ENCODE measurements at places on chromosomes 2 and 18.

- no peak for DNase-seq
Observed at GRCh38 chr2:180554330-180554729, 426.1 kb upstream of the UBE2E3 start.

DNA sequence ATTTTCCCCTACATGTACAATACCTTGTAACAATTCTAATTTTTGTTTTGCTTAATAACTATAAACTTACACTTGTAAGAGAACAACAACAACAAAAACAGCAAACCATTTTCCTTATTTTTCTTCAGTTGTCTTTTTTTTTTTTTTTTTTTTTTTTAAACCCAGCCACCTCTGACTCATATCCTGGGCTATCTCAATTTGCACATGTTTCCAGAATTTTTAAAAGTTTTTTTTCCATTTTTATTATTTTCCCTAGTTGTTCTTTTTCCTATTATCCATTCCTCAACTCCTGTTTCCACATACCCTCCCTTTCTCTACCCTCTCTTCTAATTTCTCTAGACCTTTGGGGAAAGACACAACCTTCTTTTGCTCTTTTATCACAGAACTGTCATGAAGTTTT is 112.5 kb downstream of the EFEMP1 start:
- no peak for DNase-seq

- no peak for DNase-seq
Observed at GRCh38 chr2:218271487-218271797, 1.1 kb downstream of the PNKD start.

- DNase-seq, result no peak
Observed at GRCh38 chr2:235539773-235540172, 45.9 kb downstream of the AGAP1 start.

DNA sequence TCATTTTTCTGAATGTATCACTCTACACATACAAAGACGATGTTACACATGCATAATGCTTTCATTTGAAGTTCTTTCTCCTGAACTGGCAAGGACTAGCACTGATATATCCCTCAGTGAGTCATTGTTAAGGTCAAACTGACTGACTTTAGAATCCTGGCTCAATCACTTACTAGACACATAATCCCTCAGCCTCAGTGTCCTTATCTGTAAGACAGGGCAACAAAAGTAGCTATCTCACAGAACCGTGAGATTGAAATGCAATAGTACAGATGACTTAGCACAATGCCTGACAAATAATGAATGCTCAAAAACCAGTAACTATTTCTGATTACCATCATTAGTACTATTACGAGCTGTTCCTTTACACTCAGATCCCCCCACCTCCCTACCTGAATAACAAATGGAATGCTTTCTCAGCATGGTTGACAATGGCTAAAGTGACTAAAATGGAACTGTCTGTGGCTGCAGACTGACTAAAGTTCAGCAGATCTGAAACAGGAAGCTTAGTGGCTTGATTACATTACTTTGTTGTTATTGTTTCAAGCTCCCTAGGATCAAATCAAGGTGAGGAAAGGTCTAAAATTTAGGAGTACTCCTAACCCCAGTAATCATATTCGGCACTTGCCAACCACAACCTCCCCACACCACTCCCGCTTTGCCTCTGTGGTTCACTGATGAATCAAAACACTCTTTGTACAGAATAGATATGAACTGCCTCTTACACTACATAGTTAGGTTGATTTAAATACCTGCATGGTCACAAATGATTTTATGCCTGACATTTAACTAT is 35.8 kb upstream of the CACNB4 start:
- DNase-seq, result no peak

DNA sequence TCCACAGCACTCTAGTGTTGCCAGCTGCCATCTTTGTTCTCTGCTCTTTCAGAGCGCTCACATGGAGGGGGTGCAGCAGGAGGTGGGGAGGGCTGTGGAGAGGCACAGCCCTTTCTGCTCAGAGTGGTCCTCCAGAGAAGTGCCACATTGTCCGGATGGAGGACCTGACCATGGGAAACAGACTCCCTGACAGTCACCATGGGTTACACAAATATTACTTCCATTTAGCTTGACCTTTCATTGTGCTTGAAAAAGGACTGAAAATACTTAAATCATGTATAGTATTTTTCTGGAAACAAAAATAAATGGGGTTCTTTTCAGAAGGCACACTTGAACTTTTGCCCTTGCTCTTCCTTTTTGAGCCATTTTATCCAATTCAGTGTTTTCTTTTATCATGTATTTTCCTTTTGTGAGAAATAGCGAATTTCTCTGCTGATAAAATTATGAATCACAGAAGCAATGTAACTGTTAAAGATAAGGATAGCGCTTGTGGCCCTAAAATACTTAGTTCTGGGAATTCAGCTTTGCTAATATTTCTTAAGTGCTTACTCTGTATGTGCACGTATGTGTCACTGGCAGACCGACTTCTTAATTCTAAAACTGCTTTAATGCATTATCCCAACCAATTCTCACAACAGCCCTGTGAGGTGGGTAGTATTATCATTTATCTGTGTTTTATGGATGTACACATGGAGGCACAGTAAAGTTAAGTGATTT is 34.2 kb downstream of the SPATS2L start:
- DNase-seq, result no peak

- no peak for DNase-seq
Observed at GRCh38 chr2:50707196-50707595, 324.7 kb downstream of the NRXN1 start.

DNA sequence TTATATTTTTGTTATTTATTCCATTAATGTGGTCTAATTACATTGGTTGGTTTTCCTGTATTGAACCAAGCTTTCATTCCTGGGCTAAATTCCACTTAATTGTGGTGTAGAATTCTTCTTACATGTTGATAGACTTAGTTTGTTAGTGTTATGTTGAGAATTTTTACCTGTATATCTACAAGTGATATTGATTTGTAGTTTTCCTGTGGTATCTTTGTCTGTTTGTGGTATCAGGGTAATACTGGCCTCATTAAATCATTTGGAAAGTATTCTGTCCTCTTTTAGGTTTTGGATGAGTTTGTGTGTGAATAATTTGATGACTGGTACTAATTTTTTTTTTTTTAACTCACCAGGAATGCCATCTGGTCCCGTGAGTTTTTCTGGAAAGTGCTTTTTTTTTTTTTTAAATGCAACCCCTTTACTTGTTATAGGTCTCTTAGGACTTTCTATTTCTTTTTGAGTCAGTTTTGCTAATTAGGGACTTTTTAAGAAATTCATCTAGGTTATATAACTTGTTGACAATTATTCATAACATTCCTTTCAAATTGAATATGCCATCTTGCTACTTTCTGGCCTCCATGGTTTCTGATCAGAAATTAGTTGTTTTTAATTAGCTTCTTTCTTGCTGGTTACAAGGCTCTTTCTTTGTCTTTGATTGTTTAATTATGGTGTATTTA is 232.8 kb downstream of the CCDC85A start:
- DNase-seq, result no peak

DNA sequence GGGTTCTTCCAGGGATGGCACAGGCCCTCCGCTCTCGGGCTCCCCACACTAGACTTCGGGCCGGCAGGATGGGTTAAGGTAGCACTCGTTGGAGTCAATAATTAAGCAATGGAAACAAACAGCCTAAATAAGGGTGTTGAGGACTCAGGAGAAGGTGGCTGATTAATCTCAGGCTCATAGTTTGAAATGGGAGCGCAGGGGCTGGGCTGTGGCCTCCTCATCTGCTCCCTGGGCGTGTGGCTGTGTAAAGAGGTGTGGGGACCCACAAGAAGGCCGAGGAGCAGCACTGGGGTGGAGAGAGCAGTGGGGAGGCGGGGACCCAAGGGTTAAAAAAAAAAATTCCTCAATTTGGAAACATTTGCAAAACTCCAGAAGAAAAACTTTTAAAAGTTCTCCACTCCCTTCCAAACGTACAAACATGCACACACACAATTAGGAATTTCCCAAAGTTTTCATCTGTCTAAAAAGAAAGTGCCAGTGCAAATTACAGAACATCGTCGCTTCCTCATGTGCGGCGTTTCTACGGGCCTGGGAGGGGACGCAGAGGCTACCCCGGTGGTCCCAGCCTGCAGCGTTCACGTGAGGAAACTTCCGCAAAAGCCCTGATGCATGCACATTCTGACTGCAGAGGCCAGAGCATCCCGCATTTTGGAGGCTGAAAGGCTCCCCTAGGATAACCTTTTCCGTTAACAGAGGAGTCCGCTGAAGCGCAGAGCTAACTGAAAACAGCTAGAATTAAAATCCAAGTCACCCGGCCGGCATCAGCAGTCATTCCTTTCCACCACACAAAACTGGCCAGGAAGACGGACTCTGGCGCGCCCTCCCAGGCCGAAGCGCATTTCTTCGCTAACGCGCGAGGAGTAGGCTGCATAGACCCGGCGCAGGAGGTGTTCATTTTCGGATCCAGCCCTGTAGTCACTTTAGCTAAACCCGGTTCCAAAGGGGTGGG is 1.0 kb upstream of the TUBB6 start:
- peak; percentile 61 for DNase-seq

- no peak for DNase-seq
Observed at GRCh38 chr18:48325115-48325665, 84.0 kb downstream of the ZBTB7C start.

GRCh38 chr2:147639891-147640290 is 204.9 kb upstream of the ACVR2A start:
- DNase-seq, result no peak

GRCh38 chr2:180980943-180981911 is 822 bp downstream of the UBE2E3 start:
- DNase-seq, result no peak

GRCh38 chr18:13465124-13465446 is 246.5 kb downstream of the LDLRAD4 start:
- DNase-seq, result no peak

- no peak for DNase-seq
Observed at GRCh38 chr2:14614017-14614416, 18.5 kb upstream of the LRATD1 start.

GRCh38 chr2:199465988-199466691 is 8.4 kb upstream of the SATB2 start:
- no peak for DNase-seq

- DNase-seq, result peak; percentile 54
Observed at GRCh38 chr2:11798701-11799435, 52.4 kb downstream of the LPIN1 start.

DNA sequence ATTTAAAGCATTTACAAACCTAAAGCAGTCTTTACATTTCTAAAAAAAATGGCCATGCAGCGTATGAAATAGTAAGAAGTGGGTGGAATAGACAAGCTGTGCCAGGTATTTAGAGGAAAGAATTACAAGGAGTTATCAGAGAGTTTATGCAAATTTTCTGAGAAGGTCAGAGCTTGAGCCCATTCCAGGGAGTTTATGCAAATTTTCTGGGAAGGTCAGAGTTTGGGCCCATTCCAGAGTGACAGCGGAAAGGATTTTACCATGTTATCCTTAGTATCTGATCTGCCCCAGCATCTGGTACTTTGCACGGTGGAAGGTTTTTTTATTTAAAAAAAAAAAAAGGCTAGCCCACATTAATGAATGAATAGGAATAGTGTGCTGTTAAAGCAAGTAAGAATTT is 1.4 kb upstream of the DOK6 start:
- no peak for DNase-seq

DNA sequence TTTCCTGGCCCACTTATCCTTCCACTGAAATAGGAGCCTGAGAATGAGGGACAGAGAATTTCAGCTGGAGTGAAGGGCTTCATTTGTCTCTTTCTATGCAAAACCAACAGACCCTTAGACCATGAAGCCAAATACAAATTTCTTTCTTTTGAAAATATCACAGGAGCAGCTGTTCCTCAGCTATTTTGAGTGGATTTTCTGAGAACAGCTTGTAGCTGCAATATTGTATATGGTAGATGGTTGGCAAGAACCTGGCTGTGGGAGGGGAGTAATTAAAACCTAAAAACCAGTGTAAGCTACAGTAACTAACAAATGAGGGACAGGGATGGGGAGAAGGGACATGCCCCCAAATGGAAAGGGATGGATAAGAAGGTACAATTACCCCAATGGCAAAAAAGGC is 350.3 kb upstream of the CDH20 start:
- DNase-seq, result no peak

DNA sequence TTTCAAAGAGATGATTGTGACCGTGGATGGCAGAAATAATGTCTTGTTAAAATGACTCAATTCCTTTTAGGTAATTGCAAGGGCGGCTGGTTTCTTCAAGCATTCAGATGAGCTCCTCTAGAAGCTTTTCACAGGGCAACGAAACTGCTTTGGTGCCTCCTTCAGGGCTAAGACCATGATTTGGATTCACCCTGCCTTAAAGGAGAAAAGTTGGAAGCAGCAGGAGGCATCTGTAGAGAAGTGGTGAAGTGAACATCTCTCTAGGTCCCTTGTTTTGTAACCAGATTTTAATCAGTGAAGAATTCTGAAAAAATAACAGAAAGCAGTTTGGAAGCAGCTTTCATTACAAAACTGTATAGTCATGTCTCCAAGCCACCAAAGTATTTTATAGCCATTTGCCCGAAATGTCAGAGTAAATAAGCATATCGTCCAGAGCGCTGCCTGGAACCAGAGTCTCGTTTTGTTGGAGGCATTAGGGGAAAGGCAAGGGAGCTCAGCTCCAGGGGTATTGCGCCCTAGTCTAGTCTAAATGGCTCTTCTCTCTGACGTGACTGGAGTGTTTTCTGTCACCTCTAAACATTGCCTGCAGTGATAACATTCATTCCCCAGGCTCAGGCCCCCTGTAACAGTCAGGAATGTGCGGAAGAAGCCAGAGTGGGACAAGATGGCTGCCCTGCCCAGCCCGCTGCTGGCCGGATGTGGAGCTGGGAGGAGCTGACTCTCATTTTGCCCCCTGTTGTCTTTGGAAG is 57.8 kb upstream of the ITGB6 start:
- DNase-seq, result no peak

DNA sequence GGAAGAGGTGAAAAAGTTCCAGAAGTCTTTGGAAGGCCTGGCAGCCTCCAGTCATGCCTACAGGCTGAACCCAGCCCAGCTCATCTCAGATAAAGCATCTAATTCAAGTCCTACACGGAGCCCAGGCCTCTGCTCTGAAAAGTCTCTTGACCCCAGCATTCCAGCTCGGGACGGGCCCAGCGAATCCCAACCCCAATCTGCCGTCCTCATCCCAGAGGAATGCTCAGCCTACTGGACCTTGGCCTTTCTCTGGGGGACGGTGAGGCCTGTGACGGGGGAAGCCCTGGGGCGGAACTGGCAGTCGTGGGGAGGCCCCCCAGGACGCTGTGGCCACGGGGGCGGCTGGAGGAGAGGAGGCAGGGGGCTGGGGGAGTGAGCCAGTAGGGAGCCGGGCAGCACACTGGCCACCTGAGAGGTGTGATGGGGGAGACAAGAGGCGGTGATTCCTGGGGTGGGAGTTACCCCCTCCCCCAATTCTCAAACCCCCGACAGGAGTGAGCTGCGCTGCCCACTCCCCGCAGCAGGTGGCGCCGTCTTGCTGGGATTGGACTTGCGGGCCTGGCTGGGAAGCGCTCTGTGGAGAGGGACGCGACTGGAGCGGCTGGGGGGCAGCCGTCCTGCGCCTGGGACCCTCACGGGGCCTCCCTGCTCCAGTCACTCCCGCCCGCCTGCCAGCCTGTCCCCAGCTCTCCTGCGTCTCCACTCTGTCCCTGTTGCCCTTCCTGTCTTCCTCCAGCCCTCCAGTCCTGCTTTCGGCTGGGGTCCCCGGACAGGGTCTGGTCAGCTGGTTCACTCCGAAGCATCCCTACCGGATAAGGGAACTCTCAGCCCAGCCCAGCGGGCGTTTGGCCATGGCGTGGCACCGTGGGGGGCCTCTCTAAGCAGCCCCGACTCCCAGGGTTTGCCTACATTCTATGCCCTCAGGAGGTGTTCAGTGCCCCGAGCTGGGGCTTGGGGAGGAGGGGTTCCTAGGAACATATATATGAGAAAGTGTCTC is 182.6 kb upstream of the HAAO start:
- peak; percentile 69 for DNase-seq

- DNase-seq, result no peak
Observed at GRCh38 chr2:176110415-176111308, 3.6 kb downstream of the HOXD11 start.
